Transverse colon (tissue), 4 donors: ENCODE measurements at places on chromosomes 4 and X.
A peak's percentile ranks its signal among the peaks of the same experiment; 100 is the strongest.

DNA sequence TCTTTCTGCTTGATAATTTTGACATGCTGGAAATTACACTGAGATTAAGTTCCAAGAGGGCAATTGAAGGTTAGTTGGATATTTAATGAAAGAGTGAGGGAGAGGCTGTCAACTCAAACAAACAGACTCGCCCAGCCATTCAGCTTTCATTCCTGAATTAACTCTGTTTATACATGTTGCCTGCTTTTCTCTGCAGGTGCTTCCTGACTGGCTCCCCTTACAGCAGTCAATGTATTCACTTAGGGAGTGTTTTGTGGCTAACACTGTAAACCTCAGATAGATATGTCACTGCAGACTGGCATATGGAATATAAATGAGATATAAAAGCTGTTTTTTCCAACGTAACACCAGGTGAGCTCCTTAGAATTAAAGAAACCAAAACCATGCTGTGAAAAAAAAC is 28.7 kb downstream of the TMPRSS11A start:
- DNase-seq, result no peak

- no peak for DNase-seq
Observed at GRCh38 chr4:66804979-66805378, 740.3 kb downstream of the CENPC start.

- no peak for DNase-seq
Observed at GRCh38 chrX:37476571-37477170, 94.8 kb upstream of the LANCL3 start.

- DNase-seq, result no peak
Observed at GRCh38 chrX:107632346-107632745, 4.0 kb downstream of the PRPS1 start.

- DNase-seq, result no peak
Observed at GRCh38 chrX:142036116-142036515, 132.4 kb downstream of the MAGEC1 start.

DNA sequence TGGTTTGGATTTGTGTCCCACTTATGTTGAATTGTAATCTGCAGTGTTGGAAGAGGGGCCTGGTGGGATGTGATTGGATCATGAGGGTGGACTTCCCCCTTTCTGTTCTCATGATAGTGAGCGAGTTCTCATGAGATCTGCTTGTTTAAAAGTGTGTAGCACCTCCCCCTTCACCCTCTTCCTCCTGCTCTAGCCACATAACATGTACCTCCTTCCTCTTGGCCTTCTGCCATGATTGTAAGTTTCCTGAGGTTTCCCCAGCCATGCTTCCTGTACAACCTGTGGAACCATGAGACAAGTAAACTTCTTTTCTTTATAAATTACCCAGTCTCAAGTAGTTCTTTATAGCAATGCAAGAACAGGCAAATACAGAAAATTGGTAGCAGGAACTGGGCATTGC is 138.7 kb downstream of the INPP4B start:
- DNase-seq, result no peak

DNA sequence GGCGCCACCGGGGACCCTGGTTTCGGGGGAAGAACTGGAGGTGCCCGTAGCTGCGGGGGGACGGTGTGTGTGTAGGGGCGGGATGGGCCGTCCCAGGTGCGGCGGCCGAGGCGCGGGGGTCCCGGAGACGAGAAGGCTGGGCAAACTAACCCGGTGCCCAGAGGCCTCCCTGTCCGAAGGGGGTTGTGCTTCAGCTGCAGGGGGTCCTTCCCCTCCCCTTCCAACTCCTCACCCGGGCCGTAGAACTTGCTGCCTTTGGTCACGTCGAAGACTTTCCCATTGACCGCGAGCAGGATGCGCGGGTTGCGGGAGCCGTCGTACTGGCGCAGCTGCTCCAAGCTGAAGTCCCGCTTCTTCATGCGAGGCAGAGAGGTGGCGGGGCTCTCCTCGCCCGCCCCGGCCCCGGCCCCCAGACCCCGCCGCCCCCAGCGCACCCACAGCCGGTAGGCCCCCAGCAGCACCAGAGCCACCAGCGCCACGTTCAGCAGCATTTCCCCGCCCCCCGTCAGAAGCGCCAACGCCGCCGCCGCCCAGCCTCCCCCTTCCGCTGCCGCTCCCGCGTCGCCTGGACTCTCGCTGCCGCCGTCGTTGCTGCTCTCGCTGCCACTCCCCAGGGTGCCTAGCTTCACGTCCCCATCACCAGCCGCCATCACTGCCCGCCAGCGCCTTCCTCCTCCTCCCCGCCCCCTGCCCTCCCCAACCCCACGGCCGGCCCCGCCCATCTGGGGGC is at the start of gene PGRMC2:
Gene PGRMC2, minus strand, starts transcription at position 673 of the 730 bp plus-strand sequence. Its CDS starts 23 bp downstream, at position 650.
- peak; percentile 53 for DNase-seq

- no peak for DNase-seq
Observed at GRCh38 chr4:125744891-125745364, 430.2 kb downstream of the FAT4 start.

- no peak for DNase-seq
Observed at GRCh38 chr4:16027626-16028025, 56.2 kb downstream of the PROM1 start.

DNA sequence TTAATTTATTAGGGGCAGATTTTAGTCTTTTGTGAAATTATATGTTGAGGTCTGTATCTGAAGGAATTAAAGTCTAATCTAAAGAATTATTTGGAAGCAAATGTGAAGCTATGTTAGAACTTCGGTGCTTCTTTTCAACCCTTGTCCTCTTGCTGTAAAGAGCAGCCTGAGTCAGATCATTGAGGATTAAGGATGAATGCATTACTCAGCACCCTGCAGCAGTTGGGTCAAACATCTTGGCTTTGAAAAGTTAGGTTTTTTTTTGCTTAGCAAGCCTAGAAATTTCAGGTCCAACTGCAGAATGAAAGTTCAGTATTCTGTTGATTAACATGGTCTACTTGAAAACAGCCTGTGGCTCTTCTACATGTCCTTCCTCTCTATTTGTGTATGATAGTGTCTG is 57.6 kb downstream of the SLC4A4 start:
- DNase-seq, result no peak

GRCh38 chr4:7710576-7711306 is 228.9 kb downstream of the AFAP1 start:
- DNase-seq, result no peak

- no peak for DNase-seq
Observed at GRCh38 chrX:65997978-65998717, 41.7 kb downstream of the VSIG4 start.

DNA sequence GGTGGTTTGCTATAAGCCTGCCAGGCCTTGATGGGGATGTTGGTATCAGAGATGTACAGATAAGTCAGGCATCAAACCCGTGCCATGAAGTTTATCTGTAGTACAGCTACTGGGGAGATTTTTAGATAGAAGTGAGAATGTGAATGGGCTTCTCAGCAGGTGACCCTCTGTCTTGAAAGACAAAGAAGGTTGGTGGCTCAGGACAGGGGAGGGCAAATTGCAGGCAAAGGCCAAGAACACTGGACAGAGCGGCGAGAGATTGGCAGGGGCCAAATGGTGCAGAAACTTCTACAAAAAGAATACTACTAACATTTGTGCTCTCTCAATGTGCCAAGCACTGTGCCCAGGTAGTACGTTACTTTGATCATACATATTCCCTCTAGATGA is 1.9 kb upstream of the PIM2 start:
- DNase-seq, result no peak

- no peak for DNase-seq
Observed at GRCh38 chr4:26952891-26953290, 92.2 kb downstream of the STIM2 start.

- no peak for DNase-seq
Observed at GRCh38 chr4:101286663-101287062, 60.7 kb downstream of the PPP3CA start.

DNA sequence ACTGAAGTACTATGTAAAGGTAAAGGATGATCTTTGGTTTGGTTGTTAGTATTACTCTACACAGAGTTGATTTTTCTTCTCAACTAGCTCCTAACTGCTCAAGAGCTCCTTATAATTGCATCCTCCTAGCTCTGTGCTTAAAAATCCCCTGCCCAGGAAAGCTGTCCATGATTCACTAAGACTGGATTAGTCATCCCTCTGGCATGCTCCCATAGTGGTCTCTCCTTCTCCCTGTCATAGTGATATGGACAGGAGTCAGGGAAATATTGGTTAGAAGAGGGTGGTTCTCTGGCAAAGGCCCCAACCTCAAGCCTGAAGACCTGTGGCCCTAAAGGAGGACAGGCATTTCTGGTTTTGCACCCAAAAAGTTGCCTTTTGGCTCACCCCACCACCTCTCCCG is 242.3 kb upstream of the KCNIP4 start:
- no peak for DNase-seq

GRCh38 chrX:19350941-19351384 is 7.2 kb downstream of the PDHA1 start:
- DNase-seq, result no peak

DNA sequence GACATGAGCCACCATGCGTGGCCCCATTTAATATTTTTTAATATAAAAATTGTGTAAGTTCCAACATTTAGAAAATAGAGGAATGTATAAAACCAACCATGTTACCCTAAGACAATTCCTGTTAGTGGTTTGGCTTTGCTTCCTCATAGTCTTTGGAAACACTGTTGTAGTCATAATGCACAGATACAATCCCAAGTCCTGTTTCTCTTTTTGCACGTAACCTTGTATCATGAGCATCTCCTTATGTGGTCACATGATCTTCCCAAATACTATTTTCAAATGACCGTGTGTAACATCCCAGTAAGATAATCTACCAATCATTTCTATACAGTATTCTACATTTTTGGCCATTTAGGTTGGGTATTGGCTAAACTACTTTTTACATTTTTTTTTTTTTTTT is 13.9 kb upstream of the RHOH start:
- DNase-seq, result no peak

- DNase-seq, result no peak
Observed at GRCh38 chr4:39085891-39086290, 23.9 kb downstream of the KLHL5 start.

DNA sequence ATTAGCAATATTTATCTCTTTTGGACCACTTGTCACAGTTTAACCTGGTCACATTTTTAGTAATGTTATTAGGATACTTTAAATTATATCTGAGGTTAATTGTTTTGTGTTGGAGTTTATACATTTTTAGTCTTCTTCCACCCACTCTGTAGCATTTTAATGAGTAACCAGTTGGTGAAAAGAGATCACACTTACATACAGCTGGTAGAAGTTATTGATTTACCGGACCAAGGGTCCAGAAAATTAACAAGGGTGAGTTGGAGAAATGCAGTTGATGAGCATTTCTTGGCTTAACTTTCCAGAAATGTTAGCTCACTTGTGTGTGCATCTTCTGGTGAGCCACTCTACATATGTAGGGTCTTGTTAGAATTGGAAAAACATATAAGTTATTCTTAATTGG is 219.6 kb downstream of the GRXCR1 start:
- no peak for DNase-seq

GRCh38 chr4:22356987-22357596 is 158.8 kb downstream of the ADGRA3 start:
- DNase-seq, result no peak

GRCh38 chr4:108024085-108024877 is 34.6 kb downstream of the HADH start:
- no peak for DNase-seq

GRCh38 chrX:136028383-136028984 is 43.2 kb downstream of the SLC9A6 start:
- DNase-seq, result no peak

DNA sequence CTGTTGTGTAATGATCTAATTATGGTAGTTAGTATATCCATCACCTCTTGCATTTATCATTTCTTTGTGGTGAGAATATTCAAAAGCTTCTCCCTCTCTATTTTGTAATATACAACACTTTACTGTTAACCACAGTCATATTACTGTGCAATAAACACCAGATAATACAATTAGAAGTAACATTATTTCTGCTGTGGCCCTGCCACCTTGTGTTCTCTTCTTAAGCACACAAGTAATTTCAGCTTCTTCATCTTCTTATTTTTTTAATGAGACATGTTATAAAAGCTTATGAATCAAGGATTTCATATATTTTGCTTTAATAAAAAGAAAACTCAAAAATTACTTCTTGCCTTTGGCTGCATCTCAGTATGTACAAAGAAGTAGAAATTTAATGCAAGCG is 675.2 kb upstream of the INTU start:
- DNase-seq, result no peak

DNA sequence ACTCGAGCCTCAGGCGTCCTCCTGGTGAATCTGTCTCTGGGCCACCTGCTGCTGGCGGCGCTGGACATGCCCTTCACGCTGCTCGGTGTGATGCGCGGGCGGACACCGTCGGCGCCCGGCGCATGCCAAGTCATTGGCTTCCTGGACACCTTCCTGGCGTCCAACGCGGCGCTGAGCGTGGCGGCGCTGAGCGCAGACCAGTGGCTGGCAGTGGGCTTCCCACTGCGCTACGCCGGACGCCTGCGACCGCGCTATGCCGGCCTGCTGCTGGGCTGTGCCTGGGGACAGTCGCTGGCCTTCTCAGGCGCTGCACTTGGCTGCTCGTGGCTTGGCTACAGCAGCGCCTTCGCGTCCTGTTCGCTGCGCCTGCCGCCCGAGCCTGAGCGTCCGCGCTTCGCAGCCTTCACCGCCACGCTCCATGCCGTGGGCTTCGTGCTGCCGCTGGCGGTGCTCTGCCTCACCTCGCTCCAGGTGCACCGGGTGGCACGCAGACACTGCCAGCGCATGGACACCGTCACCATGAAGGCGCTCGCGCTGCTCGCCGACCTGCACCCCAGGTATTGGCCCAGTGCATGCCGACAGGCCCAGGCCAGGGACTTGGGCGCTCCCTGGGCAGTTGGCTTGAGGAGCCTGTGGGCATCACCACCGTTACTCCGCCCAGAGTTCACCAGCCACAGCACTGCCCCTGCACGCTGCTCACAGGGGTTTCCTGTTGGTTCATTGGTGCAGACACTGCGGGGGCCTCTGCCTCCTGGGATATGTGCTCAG is 1.1 kb downstream of the GPR78 start:
- DNase-seq, result no peak

DNA sequence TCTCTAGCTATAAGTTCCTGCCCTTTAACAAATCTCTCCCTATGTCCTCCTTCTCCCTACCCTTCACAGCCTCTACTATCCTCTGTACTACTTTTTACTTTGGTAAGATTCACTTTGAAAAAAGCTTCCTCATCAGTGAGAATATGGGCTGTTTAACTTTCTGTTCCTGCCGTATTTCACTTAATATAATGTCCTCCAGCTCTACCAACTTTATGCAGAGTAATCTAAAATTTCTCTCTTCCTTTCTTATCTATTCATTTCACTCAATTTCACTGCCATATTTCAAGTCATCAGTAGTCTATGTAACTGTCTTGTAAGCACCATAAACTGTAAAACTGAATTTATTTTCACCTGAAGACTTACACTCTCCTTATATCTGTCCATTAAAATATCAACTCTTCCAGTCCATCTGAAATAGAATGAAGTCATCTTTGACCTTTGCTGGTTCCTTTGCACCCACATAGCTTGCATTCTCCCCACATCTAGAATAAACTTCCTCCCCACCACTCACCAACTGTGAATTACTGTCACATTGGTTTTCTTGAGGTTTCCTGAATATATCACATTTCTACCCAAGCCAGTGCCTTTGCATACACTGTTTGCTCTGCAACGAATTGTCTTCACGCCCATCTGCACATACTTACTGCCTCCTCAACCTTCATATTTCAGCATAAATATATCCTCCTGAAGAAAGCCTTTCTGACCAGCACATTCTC is 54.6 kb downstream of the ARAP2 start:
- DNase-seq, result no peak
